Right ventricle myocardium inferior (tissue), 1 donor: ENCODE measurements at places on chromosomes 1 and 21.
A peak's percentile ranks its signal among the peaks of the same experiment; 100 is the strongest.

GRCh38 chr1:208080396-208081286, 163.5 kb downstream of the PLXNA2 start:
- no peak for DNase-seq

- no peak for DNase-seq
These were observed 96.5 kb upstream of the BTG3 start for GRCh38 chr21:17709266-17709611.

DNA sequence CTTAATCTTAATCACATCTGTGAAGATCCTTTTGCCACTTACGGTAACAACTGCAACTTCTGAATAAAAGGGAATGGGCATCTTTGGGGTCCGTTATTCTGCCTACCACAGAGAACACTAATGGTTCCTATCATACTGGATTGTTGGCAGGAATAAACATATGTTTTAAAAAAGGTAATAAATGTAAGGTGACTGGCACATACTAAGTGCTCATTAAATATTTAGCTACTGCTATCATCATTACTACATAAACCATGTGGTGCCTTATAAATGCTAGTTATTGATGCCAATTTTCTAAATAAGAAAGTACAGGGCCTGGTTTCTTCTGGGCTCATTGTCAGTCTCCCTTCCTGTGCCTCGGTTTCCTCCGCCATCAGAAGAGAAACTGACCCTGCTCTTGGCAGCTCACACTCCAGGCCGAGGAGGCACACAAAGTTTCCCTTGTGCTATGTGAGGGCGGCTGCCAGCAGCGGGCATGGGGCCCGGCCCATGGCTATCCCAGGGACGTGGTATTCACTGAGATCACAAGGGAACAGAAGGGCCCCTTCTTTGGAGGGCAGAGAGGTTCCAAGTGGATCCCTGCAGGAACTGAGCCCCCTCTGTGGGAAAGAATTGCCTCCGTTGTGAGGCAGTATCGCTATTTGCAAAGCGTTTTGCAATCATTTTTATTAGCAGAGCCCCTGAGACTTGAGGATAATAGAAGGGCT, 26.2 kb downstream of the NAV1 start:
- DNase-seq, result no peak

DNA sequence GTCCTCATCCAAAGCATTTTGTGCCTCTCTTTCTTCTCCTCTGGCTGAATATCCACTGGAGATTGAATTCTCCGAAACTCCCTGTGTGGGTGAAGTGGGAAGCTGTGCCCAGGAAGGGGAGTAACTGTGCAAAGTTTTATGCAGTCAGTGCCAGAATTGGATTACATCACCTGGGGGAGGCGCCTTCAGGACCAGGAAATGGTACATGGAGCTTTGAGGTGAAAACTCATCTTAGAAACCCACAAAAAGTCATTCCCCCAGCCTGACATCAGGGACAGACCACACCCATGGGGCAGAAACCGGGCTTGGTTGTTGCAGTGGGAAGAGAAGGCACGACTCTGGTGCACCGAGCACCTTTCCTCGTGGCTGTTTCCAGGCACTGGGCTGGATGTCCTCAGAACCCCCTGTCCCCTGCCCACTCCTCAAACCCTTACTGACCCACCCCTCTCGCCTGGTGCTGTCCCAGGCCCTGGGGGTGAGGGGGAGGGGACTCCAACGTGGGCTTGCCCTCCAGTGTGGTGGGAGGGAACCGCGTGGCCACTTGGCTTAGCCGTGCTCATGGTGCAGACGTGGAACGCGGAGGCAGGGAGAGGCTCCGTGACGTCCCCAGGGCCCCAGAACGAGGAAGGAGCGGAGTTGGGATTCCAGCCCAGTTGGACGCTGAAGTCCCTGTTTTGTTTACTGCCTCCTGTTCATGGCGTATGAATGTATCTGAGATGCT, 15.7 kb downstream of the TFF3 start:
- DNase-seq, result peak; percentile 64

DNA sequence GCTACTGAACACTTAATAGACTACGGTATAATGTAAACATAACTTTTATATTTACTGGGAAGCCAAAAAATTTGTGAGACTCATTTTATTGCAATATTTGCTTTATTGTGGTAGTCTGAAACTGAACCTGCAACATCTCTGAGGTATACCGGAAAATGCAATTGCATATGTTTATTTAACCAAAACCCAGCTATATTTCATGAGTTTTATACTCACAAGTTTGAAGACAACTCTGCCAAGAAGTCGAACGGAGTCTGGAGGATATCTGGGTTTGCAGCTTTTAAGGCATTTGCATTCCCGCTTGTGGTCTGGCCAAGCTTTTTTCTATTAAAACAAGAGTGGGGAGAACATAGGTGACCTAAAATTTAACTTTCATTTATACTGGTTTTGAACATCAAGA, 171.9 kb downstream of the SMYD3 start:
- no peak for DNase-seq

DNA sequence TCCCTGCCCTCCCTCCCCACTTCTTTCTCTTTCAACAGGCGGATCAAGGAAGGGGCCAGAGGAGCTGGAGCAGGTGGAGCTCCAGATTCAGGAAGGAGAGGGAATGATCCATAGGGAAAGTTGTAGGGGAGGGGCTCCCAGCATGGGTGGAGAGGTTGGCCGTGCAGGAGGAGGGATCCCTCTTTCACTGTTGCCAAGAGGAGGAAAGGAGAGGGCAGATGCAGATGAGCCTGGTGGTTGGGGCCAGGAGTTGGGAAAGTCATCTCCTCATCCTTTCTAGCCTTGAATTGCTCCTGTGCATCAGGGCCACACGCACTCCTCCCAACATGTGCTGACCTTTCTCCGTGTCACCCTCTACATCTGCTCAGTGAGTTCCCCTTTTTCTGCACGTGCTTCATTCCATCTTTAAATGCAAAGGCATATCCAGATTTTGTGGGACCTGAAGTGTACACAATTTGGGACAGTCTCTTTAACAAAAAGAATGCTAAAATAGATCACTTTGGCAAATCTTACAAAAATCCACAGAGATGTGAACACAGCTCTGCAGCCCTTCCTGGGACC, 32.4 kb downstream of the ZBTB18 start:
- no peak for DNase-seq

DNA sequence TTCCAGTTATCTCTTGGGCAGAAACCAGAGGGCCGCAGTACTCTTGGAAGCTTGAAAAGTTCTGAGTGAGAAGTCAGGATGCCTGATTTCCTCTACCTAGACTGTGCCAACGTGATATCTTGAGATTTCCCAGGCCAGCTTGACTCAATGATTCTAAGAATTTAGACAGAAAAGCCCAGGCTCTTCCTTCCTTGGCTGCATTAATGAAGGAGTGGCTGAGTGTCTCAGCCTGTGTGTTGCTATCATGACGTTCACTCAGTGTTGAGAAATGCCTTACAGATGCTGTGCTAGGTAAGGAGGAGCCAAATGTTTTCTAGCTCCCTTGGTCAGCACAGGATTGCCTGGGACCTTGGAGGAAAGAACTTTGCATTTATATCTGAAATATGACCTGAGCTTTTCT, 454.1 kb upstream of the USP24 start:
- DNase-seq, result no peak

GRCh38 chr1:180558664-180559063, at the start of gene OVAAL:
Gene OVAAL, plus strand, starts transcription at chr1:180558964.
- DNase-seq, result no peak

DNA sequence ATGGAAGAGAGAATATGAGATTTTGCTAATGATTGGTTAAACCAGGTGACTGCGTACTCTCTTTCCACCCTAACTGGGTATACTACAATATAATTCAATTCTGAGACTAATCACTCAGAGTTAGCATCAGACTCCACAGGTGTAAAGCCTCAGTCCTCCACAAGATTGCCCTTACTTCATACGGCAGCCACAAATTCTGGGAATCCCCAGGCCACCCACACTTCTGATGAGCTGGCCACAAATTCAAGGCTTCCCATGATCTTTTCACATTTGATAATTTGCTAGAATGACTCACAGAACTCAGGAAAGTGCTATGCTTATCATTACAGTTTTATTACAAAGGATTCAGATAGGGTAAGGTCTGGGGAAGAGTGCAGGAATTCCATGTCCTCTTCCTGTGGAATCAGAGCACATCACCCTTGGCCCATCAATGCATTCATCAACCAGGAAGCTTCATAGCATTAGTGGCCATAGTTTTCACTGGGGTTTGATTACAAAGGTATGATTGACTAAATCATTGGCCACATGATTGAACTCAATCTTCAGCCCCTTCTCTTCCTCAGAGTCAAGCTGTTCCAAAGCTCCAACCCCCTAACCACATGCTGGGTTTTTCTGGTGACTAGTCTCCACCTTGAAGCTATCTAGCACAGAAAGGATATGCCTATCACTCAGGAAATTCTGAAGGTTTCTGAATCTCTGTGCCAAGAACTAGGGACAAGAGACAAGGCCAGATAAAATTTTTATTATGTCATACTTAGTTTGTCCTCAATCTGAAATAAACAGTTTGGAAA, 131.7 kb downstream of the HHIPL2 start:
- DNase-seq, result no peak
